ENCODE measurements at places on chromosomes 7 and 10.

GRCh38 chr10:60822809-60823208 lies 44.5 kb downstream of the CDK1 start:
- no peak for DNase-seq

DNA sequence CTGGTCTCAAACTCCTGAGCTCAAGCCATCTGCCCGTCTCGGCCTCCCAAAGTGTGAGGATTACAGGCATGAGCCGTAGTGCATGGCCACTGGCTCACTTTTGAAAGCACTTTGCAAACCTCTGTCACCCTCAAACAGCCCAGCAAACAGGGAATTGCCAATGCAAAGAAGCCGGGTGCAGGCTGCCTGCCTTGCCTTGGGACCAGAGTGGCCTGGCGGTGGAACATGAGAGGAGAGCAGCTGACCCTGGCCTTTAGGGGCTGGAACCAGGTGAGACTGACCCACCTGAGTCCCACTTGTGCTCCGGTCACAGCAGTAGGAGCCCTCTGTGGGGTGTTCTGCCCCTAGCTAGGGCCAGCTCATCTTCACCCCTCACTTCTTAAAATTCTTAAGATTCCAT lies 237.1 kb upstream of the GALNT17 start:
- no peak for DNase-seq

DNA sequence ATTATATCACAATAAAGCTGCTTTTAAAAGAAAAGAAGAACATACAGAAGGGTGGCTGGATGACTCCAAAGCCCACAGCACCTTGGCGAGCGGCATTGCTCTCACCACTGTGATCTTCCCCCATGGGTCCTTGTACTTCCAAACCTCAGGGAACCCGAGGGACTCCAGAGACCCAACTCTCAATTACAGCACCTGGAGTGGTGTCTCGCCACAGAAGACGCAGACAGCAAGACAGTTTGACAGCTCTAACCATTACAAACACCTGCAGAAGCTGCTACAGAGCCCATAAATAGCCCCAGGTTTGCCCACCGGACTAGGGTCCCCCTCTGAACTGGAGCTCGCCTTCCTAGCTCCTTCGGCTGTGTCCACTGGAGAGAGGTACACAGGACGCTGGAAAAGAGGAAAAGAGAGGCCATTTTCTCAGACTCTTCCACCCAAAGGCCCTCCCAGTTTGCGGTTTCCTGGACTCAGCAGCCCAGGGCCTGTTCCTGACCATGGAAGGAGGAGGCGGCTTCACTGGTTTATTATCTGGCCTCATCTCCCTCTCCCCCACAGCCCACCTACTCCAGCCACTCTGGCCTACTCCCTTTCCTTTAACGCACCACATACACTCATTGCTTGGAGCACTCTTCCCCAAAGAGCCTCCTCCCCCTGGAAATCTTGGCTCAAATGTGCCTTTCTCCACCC lies 1.9 kb downstream of the PIK3AP1 start:
- no peak for DNase-seq

DNA sequence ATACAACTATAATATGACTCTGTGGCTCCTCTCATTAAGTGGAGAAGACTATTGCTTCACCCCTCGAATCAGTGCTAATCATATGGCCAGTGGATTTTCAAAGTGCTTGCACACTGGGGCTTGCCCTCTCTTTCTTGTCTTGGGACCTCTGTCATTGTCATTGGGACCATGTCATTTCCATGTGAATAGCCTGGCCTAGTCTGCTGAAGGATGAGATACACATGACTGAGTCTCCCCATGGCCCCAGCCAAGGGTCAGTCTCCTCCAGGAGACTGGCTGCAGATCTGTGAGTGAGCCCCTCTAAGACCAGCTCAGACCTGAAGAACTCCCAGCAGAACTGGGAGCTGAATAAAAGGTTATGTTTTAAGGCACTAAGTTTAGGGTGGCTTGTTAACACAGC lies 39.5 kb downstream of the PKD1L1 start:
- DNase-seq = no peak

DNA sequence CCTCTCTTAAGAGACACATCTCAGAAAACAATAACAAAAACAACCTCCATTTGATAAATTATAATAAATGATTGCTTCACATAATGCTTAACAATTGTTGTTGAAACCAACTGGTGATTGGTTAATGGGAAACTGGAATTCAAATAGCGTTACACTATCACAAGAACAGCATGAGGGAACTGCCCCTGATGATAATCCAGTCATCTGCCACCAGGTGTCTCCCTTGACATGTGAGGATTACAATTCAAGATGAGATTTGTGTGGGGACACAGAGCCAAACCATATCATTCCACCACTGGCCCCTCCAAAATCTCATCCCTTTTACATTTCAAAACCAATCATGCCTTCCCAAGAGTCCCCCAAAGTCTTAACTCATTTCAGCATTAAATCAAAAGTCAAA lies 375.9 kb downstream of the BMPER start:
- DNase-seq = no peak

- no peak for DNase-seq
Measured at GRCh38 chr7:156785998-156786543, 106.9 kb downstream of the LMBR1 start.

- DNase-seq = no peak
Measured at GRCh38 chr7:107128748-107129147, 40.1 kb upstream of the HBP1 start.

GRCh38 chr10:44724415-44725174 lies 186.5 kb upstream of the TMEM72 start:
- no peak for DNase-seq

GRCh38 chr10:94129393-94130130 lies 135.8 kb downstream of the PLCE1 start:
- no peak for DNase-seq

DNA sequence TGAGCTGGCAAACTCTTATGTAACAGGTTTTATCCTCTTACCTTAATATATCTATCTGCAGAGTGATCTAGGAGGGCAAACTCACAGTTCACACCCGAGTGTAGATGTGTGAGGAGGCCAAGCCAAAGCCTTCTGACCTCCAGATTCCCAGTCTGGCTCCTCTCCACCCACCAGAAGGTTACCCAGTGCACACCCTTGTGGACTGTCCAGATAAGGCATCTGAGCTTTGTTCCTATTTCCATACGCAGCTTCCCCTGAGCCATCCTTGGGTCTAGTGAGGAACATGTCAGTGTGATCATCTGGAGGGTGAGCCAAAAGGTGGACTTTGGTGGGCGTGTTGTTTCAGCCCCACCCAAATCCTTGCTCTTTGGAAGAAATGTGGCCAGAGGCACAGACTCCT lies 203.0 kb upstream of the MEOX2 start:
- DNase-seq = no peak

Data from right hindlimb (tissue), 1 donor.